ENCODE measurements at places on chromosomes 3 and 15.

- no peak for DNase-seq
Observed at GRCh38 chr3:32960404-32961170, 9.1 kb downstream of the CCR4 start.

- DNase-seq = no peak
Observed at GRCh38 chr3:177286034-177286433, 88.8 kb upstream of the TBL1XR1 start.

DNA sequence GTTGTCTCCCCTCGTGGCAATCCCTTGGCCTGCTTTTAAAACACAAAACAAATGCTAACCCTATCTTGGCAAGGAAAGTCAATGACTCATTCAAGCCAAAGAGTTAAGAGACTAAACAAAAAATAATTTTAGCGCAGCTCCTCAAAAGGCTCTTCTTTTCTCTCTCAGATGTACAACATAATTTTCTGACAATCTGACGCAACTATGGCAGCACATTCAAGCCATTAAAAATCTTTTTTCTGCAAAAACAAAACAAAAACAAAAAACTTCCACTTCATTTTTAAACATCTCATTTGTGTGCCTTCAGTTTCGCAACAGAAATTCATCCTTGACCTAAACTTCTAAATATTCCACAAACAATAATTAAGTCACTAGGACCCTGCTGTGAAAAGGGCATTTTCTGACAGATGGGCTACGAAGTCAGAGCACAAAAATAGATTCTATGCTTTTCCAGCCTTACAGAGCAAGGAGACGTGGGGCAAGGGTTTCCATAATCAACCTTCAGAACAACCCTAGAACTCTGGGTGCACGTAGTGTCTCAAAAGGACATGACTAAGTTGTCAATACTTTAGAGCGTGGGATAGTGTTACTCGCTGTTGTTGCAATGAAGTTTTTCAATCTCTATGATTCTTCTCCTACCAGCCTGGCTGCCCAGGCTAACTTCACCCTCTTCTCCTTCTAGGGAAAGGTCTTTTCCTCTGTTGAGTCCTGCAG is 84.3 kb downstream of the MB21D2 start:
- no peak for DNase-seq

DNA sequence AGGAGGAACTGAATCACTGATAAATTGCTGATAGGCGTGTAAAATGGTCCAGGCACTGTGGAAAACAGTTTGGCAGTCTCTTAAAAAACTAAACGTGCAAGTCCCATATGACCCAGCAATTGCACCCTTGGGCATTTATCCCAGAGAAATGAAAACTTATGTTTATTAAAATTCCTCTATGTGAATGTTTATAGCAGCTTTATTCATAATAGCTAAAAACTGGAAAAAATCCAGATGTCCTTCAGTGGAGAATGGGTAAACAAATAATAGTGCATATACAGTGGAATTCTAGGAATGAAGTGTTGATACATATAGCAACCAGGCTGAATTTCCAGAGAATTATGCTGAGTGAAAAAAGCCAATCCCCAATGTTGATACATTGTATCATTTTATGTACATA is 482.2 kb upstream of the PDZRN3 start:
- no peak for DNase-seq

- no peak for DNase-seq
Observed at GRCh38 chr15:68080783-68081182, 26.7 kb downstream of the PIAS1 start.

DNA sequence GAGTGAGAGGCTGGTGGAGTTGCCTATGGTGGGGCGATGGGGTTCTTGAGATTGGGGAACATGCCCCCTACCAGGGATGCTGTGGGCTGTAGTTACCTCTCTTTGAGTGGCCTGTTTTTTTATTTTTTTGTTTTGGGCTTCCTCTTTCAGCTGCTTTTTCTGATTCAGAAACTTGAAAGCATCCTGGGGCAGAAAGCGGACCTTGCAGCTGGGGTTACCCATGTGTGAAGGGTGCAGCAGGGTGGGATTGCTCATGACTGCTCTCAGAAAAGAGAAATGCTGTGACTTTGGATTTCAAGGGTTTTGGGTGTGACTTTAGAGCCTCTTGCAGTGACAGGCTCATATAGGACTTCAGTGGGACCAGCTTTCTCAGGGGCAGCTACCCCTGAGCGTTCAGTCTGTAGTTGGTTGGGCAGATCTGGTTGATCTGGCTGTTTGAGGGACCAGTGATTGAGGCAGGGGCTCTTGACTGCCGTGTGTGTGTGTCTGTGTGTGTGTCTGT is 1.8 kb downstream of the LIMD1 start:
- DNase-seq = no peak

GRCh38 chr15:82532991-82533481 is 7.2 kb downstream of the RPS17 start:
- no peak for DNase-seq

DNA sequence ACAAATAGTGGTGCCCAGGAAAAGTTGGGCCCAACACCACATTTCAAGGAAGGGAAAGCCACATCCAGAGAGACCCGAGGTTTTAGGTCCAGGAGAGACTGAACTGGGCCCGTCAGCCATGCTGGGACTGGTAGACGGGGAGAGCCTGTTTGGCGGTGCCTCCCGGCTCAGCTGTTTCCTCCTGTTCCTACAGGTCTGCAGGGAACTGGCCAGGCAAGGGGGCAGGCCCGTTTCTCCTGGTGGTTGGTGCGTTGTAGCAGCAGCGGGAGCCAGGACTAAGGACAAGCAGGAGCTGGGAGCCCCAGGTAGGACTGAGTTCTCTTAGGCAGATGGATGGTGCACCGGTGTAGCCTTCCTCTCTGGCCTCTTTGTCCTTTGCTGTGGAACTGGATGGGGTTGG is 3.9 kb downstream of the PRKCD start:
- no peak for DNase-seq

Measured in hippocampal formation (tissue), 2 donors.